ENCODE measurements at places on chromosomes 12 and 14.

DNA sequence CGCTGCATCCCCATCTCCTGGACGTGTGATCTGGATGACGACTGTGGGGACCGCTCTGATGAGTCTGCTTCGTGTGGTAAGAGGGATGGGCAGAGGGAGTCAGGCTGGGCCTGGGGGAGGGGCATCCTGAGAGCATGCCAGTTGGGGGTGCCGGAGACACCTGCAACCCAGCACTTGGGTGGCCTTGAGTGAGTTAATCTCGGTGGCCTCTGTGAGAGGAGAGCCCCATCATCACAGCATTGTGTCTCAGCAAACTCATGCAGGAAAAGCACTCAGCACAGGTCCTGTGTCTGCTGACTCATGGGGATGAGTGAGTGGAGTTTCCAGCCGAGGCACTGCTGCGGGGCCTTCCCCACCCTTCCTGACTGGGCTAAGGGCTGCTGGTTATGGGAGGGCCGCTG is 19.6 kb upstream of the LRP1-AS start:
- peak; percentile 36 for DNase-seq

DNA sequence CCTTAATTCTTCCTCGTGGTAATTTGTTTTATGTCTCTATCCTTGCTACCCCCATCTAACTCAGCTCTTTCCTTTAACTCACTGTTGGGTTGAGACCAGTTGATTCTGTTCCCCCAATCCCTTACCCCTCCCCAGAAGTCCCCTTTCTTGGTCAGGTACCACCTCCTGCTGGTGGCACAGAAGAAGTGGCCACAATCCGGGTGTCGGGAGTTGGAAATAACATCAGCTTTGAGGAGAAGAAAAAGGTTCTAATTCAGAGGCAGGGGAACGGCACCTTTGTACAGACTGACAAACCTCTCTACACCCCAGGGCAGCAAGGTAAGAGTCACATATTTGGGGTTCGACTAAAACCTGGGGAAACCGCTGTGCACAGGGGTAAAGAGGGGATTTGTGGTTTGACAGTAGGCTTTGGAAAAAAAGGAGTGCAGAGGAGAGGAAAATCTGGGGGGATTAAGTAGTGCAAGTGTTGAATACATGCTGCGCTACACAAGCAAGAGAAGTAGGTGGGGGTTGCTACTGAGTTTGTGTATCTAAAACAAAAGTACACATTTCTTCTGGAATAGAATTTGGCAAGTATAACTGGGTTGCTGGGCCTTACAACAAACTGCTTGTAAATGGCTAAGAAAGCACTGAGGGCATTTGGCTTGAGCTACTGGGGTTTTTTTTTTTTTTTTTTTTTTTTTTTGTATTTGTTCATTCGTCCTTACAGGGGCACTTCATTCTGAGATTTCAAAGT is 1.3 kb downstream of the A2ML1 start:
- no peak for DNase-seq

GRCh38 chr14:89231426-89232113 is 185.5 kb downstream of the FOXN3 start:
- no peak for DNase-seq

- peak; percentile 76 for DNase-seq
These were observed 36.6 kb downstream of the DCAF4 start for GRCh38 chr14:72962829-72963312.

DNA sequence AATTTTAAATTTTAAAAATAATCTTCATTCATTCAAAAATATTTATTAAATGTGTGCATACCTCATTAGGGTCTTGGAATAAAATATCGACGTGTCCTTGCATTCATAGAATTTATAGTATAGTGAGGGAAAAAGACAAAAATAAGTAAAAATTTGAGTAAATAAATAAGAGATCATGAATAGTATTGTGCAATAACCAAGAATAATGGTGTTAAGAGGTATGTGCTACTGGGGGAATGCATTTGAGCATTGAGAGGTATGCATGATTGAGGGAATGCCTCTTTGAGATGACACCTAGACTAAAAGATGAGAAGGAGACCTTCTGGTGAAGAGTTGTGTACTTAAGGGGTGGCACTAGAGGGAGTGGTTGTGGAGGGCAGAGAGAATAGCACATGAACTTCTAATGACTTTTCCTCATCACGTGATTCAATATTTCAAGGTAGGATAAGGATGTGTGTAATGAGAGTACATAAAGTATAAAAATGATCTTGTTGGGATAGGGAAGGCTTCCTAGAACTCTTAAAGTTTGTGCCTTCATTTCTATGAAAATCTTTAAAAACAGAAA is 18.8 kb upstream of the CATSPERB start:
- DNase-seq, result no peak

DNA sequence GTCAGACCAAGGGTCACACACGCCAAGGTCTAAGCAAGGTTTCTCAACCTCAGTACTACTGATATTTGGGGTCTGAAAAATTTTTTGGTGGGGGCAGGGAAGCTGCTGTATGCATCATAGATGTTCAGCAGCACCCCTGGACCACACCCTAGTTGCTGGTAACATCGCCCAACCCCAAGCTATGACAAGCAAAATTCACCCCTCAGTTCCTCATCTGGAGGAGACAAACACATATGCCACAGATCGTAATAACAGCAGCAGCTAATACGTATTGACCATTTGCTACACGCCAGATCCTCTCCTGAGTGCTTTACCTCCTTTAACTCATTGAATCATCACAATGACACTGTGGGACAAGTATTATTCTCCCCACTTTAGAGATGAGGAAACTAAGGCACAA is 46.4 kb downstream of the ACTN1 start:
- no peak for DNase-seq

- DNase-seq, result no peak
These were observed 140.5 kb downstream of the FOXN3 start for GRCh38 chr14:89276424-89276975.

DNA sequence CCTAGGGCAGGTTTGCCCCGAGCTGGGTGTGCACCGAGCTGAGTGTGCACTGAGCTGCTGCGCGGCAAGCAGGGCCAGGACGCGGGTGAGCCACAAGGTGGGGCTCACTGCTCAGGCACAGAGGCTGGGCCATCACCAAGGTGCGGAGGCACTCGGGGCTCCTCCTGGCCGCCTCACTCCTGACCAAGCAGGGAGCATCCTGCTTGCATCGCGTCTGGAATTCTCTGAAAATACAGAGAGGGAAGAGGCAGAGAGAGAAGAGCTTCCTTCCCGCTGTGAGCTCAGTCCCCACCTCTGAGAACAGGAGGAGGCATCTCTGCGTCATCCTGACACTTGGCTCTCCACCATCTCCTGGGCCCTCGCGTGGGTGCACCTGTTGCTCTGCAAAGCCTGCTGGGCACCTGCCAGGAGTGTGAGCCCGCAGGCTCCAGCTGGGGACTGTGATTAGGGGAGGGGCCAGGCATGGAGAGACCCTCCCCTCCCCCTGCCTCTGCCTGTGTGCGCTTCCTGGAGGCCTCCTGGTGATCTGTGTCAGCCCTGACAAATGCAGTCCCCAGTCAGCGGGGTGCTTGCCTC is 116.3 kb downstream of the GLT1D1 start:
- DNase-seq, result no peak

DNA sequence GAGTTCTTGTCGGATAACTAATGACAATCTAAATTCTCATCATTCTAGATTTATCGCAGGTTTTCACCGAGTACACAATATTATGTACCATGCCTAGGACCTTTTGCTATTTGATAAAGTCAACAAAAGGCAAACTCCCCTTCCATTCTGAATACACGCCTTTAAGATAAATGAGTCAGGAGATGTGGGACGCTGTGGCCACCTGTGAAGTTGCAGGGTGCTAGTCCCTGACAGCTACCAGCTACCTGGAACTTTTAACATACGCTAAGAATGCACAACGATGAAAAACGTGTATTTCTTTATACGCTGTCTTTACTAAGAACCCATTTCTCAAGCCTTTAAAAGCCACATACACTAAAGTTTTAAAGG is 678 bp downstream of the MDM1 start:
- DNase-seq, result no peak

- DNase-seq, result no peak
These were observed 50.0 kb downstream of the C2CD5 start for GRCh38 chr12:22494319-22494718.

DNA sequence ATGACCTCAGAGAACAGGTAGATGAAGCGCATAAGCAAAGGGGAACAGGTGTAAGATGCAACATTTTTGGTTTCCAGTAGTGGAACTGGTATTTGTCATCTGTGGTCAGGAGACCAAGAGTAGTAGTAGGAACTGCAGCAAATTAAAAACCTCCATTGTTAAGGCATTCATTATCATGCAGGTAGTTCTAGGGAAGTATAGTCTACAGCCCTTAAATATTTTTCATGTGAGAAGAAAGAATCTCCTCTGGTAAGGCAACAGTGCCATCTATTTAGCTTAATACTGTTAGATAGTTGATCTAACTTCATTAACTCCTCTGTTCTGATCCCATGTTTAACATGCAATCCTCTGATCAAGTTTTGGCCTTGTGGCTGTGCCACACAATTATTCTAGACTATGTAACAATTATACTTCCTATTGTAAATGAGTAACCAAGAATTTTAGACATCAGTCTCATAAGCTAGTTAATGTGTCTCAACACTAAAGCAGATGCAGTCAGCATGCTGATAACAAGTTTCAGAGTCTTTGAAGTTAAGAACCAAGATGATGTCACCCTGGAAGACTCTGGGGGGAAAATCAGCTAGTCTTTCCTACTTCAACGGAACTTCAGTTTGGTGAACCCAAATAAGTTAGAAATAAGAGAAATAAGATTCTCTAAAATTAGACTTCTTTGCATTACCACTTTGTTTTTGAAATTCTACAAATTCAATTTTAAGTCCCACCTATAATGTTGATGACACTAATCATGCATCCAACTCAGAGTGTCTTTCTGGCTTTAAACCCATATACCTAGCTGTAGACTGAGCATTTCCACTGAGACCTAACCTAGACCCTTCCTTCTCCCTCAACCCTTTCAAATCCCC is 70.9 kb downstream of the STXBP6 start:
- DNase-seq, result no peak

GRCh38 chr12:2783936-2784600 is 10.7 kb upstream of the FKBP4 start:
- DNase-seq, result no peak
